Femur (tissue), 1 donor: ENCODE measurements at places on chromosomes 6 and 20.

GRCh38 chr20:45366631-45367030, 3.7 kb downstream of the SYS1 start:
- no peak for DNase-seq

- peak; percentile 5 for DNase-seq
Observed at GRCh38 chr6:43287717-43288679, 10.1 kb upstream of the SLC22A7 start.

DNA sequence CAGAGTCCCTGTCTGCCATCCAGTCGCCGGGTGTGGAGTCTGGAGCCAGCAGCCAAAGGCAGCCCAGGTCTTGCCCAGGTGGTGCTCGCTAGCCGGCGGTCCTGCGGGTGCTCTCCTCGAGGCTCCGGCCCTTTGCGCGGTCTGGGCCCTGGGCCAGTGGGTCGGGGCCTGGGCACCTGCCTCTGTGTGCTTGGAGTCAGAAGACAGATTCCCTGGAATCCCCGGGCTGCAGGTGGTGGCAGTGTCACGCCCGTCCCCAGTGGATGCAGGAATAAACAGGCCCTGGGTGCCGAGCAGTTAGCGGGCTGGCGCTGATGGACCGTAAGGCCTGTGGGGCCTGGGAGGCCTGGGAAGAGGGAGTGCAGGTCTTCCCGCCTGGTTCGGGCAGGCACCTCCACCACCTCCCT, 5.3 kb downstream of the SS18L1 start:
- DNase-seq: no peak

DNA sequence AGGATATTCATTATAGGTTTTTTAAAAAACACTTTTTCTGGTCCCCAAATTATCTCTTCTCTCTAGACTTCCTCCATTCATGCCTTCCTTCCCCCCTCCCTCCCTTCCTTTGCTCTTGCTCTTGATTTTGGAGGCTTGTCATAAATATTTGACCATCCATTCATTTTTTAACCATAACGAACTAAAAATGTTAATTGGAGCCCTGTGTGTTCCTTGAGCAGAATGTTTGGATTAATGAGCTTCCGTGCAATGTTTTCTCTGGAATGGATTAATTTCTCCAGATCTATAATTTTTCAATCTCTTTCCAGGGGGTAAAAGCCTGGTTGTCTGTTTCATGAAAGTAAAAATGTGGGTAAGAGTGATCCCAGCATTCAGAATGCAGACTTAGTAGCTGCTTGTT, 155.5 kb downstream of the ESR1 start:
- no peak for DNase-seq

DNA sequence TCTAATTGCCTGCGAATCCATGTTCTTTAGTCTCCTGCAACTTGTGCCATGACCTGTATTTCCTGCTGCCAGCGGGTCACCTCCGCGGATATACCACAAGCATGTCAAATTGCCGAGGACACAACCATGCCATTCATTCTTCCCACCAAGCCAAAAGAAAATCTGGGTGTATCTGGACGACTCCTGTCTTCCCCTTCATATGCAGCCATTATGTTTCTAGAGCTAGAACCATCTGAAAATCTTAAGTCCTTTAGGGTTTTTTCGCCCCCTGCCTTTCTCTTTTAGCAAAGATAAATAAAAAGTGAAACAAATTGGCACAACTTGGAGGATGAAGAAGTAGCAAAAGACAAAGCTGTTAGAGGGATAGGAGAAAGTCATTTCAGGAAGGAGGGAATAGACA, 242.6 kb downstream of the ARID1B start:
- no peak for DNase-seq

- DNase-seq: peak; percentile 45
Observed at GRCh38 chr6:39822846-39823815, 31.0 kb downstream of the DAAM2 start.

DNA sequence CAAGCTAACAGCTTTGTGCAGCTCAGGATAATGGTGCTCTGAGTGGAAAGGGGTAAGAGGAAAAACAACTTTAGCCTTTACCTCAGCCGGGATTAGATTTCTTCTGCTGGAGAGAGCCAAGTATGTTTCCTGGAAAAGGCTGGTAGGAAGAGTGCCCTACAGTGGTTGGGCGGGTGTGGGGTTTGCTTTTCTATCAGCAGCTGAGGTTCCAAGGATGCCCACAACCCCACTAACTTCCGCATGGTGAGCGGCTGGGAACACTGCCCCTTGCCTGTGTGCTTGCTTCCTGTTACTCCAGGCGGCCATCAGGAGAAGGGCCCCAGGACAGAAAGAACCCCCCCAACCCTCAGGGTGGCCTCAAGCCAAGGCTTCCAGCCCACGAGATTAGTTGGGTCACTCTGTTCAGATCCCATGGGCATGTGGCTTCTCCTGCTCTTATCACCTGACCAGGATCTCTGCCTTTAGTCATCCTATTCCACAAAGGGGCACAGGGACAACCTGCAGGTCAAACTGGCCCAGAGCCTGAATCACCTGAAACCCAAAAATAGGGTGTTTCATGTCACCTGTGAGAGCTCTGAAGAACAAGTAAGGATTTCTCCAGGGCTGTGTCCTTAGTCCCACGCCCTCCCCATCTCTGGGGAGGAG, 10.5 kb downstream of the MRPS18A start:
- no peak for DNase-seq

DNA sequence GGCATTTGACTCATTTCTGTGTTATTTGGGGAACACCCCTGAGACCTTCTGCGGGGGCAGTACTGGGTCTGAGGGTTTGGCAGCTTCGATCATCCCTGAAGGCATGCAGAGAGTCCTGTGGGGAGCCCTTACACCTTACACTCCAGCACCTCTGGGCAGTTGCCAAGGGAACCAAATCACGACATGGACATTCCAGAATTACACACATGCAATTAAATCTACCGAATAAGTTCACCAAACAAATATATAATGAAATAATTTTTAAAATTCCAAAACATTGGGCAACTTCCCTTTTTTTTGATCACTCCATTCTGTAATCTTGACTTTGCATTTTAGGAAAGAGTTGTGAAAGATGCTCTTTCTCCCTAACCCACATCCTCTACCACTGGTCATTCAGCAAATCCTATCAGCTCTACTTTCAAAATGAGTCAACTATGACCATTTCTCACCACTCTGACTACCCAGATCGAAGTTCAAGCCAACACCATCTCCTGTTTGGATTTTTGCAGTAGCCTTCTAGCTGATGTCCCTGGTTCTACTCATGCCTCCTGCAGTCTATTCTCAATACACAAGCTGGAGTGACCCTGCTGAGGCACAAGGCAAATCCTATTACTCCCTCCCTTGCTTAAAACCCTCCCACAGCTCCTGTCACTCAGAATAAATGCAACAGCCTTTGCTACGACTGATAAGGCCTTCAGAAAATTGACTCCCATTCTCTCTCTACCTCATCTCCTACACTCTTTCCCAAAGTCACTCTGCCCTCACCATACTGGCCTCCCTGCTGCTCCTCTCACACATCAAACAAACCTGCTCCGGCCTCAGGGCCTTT, 533.3 kb downstream of the HACE1 start:
- no peak for DNase-seq

GRCh38 chr6:170142559-170142958, 148.3 kb downstream of the DLL1 start:
- DNase-seq: no peak

- DNase-seq: no peak
Observed at GRCh38 chr20:58900397-58900796, 47.9 kb downstream of the GNAS start.

- DNase-seq: peak; percentile 52
Observed at GRCh38 chr6:156658186-156658965, 118.8 kb upstream of the ARID1B start.
